GM19239 (cell line): ENCODE measurements at places on chromosomes 3 and 15.

DNA sequence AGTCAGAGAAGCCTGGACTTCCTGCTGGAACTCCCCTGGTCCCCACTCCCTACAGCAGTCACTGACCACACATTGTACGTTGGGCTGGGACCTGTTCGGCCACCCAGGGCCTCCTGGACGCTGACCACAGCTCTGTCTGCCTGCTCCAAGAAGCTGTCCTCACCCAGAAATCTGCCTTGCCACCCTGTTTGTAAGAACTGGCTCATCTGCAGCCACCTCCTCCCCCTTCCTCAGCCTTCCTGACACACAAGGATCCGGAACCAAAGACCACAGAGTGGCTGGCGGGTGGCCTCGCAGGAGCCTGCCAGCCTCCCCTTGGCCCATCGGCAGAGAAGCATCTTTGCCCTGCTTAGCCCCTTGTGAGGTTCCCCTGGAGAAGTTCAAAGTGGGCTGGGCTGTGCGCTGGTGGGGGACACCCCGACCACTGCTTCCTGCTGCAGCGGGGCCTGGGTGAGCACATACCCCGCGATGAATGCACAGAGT is 91.9 kb downstream of the PCSK6 start:
- no peak for DNase-seq

GRCh38 chr3:195268576-195269309 is 2.2 kb downstream of the XXYLT1 start:
- DNase-seq: no peak

- DNase-seq: no peak
Measured at GRCh38 chr15:96307856-96308394, 22.6 kb upstream of the NR2F2 start.

DNA sequence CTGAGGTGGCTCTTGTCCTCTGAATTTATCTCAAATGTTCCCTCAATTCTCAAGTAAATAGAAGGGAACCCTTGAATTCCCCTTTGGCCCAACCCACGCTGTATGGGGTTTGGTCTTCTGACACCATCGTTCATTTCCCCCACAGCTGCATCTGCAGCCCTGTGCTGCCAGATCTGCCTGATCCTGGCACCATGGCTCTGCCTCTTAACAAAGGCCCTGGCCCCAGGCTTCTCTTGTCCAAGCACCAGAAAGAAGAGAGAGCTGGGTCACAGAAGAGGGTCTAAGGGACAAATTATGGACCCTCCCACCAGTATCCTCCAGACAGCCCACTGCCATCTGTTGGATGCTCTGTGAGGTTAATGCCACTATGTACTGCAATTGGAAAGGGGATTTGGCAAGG is 1.8 kb downstream of the MAP1A start:
- no peak for DNase-seq

DNA sequence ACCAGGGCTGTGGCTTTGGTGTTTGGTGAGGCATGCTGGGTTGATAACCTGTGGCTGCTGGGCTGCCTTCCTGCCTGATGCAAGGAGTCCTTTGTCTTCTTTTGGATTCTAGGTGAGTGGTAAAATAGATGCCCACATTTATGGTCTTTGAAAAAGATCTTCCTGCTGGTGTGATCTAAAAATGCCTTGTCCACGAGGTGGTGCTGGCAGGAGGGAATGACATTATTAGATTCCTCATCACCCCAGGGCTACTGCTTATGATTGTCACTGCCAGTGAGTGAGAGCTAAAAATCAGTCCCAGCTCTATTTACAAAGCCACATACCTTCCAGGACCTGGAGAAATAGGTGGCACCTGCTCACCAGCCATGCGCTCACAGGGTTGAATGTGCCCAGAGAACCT is 355.5 kb upstream of the ROPN1 start:
- DNase-seq: no peak

DNA sequence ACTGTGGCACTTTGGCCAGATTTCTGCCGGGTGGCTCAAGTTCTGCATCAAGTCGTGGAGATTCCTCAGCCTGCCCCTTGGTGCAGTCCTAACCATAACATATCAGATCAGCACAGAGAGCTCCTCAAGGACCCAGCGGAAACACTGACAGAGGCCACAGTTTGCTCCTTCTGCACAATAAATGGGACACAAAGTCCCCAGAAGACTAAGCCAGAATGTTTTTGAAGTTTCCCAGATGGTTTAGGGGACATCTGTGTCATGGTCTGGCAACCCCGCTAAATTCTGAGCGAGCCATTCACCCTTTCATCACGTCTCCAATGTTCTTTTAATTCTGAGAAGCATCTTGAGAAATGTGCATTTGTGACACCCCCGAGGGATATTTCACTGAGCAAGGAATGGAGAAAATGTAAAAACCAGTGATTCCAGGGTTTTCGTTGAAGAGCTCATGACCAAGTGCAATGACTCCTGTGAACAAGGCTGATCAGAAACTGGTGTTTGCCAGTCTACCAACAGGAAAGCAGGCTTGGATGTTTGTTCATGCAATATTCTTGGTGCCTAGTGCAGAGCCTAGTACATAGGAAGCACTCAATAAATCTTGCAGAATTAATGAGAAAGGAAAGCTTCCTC is 64.8 kb upstream of the LMCD1 start:
- no peak for DNase-seq

GRCh38 chr15:63601704-63602185 is 4.6 kb downstream of the FBXL22 start:
- DNase-seq: no peak

- peak; percentile 27 for DNase-seq
Measured at GRCh38 chr3:23726811-23727548, 78.8 kb upstream of the UBE2E1 start.

GRCh38 chr3:30751610-30752299 is 142.7 kb downstream of the GADL1 start:
- no peak for DNase-seq

- DNase-seq: no peak
Measured at GRCh38 chr3:11459186-11459824, 184.4 kb downstream of the VGLL4 start.

DNA sequence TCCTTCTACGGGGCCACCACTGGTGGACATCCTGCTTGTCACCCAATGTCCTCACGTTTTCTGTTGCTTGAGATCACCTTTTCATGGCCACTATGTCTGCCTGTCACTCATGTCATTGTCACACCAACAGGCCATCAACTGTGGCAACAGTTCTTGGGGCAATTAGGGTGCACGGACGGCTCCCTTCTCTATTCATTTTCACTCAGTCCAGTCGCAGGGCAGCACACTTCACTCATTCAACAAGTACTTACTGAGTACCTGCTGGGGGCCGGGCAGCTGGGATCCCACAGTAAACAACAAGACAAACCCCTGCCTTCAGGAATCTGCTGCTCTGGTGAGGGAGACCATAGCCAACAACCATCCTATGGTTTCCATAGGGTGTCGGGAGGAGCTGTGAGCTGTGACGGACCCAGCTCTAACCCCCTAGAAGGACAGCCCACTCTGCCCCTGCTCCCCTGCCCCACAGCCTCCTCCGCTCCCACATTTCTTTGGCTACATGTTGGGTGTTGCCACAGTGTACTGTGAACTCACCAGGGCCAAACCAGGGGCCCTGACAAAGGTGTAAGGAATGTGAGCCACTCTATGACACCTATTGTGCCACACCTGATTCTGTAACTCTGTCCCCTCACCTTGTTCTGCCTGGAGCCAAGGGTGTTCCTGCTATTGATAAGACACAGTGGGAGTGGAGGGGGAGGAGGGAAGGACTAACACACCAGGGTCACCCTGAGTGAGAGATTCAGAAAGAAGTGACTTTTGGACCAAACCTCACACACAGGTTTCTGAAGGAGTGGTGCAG is 1.9 kb downstream of the VILL start:
- DNase-seq: no peak

DNA sequence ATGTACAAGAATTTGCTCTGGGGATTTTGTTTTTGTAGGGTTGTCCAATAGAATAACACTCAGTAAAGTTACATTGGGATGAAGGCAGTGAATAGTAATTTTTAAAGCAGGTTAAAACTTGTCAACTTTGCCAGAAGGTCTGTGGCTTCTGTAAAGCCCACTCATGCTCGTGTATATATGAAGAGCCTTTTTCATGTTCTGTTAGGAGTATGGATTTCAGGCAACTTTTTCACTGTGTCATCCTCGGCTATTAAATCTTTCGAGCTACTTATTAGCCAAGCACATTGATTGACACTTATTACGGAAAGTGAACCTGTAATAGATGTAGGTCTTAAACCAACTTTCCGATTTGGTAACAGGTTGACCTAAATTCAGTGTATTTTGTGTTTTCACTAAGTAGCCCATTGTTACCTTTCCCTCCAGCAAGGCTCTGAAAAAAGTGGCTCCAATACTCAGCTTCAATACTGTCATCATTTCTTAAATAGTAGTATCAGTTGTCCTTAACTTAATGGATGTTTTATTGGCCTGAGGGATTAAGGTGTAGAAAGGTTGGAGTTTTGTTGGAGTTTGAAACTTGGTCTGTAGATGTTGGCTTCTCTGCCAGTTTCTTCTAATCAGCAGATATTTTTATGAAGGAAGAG is 1.7 kb downstream of the PAK2 start:
- DNase-seq: no peak

DNA sequence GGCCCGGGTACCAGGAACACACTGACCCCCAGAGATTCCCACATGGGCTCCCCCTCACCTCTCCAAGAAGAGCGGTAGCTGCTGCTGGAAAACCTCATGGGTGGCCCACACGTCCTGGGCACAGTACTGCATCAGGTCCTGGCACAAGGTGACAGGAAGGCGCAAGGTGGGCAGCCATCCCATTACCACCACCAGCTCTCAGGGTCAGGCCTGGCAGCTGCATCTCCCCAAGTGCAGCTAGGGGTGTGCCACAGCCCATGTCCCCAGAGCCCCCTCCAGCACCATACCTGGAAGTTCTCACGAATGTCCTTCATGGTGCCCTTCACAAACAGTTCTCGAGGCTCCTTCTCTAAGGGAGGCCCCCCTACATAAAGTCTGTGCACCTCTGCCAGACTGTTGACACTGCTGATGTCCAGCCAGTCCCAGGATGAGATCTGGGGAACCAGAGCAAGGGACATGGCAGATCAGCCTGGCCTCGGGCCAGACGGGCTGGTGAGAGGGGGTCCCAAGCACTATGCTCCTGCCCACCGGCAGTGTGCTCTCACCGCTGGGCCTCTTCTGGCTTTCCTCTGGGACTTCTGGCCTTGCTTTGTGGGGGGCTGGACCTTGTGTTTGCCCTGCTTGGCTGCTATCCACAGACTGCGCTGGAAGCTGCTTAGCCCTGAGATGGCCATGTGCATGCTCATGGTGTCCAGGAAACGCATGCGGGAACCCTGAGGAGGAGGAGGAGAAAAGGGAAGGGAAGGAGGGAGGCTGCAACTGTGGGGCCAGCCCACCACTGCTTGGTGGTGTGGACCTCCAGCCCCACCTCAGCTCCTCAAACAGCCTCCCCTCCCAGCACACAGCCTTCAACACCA is 6.0 kb downstream of the POLG start:
- DNase-seq: no peak

DNA sequence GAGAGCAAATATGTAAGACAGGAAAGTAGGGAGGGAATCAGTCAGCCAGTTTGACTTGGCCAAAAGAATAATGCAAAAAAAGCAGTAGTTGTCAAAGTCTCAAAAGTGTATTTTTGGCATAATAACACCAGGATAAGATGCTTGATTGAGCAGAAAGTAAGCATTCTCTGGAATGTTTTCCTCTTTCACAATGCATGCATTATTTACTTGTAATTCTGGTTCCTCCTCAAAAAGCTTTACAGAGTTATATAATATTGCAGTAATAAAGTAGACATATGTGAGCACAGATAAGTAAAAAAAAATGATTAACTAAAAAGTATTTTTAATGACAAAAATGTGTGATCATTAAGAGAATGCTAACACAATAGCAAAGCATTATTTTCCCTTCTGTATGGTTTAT is 285.9 kb upstream of the BCHE start:
- DNase-seq: no peak

DNA sequence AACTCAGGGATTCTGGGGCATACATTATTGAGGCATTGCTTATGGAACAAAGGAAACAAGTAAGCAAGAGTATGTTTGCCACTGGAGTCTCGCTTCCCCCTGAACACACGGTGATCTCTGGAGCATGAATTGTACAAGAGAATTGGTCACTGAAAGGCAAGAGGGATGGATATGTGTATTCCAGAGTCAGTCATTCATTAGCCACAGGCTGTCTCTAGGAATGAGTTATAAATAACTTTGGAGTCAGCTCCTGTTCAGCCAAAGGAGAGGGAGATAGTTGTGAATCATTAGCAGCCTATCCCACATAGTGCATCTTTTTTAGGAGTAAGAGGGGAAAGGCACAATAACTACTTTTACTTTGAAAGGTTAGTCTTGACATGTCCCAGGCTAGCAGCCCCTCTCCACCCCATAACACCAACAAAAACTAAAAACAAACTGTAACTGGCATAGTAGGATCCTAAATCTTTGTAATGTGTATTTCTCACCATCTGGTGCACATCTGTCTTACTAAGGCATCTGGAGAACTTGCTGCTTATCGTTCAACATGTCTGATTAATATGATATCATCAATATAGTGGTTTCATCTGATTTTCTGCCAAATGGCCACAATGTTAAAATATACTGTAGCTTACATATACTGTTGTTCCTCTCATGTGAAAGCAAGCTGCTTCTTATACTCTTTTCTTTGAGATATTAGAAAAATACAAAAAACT is 462.2 kb downstream of the GRM7 start:
- no peak for DNase-seq

GRCh38 chr15:70855764-70856163 is 1.8 kb upstream of the LARP6 start:
- DNase-seq: no peak

DNA sequence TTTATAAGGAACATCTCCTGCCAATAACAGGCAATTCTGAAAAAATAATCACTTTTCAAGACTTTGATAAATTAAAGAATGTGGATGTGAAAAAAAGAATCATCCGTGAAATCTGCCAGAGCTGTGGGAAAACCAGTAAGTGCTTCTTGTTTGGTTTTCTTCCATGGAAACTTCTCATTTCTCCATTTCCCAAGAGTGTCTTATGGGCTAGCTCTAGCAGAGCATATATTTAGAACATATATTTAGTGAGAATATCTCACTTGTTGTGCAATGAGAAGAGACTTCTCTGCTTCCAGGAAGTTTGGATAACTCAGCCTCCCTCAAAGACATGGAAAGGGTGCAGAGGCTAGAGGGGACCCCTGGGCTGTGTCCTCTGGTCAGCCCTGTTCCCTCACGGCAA is 49.9 kb downstream of the COL6A5 start:
- no peak for DNase-seq

- DNase-seq: no peak
Measured at GRCh38 chr3:130991126-130991525, 35.5 kb downstream of the ASTE1 start.

- no peak for DNase-seq
Measured at GRCh38 chr15:93987068-93987467, 244.3 kb upstream of the MCTP2 start.

DNA sequence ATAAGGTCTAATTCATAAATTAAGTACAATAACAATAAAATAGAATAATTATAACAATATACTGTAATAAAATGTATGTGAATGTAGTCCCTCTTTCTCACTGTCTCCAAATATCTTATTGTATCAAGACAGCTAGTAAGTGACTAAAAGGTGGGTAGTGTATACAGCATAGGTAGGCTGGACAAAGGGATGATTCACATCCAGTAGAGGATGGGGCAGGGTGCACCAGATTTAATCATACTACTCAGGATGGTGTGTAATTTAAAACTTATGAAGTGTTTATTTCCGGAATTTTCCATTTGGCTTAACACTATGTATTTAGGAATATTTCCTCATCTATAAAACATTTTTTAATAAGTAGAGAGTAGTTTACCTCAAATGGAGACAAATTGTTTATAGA is 876.1 kb upstream of the CADM2 start:
- DNase-seq: no peak

GRCh38 chr3:192986379-192986778 is 68.7 kb upstream of the MB21D2 start:
- DNase-seq: no peak
